Iris pigment epithelial cell (primary cell): ENCODE measurements at places on chromosomes 2 and 18.

GRCh38 chr18:2551425-2551824, 19.9 kb downstream of the METTL4 start:
- DNase-seq = no peak

DNA sequence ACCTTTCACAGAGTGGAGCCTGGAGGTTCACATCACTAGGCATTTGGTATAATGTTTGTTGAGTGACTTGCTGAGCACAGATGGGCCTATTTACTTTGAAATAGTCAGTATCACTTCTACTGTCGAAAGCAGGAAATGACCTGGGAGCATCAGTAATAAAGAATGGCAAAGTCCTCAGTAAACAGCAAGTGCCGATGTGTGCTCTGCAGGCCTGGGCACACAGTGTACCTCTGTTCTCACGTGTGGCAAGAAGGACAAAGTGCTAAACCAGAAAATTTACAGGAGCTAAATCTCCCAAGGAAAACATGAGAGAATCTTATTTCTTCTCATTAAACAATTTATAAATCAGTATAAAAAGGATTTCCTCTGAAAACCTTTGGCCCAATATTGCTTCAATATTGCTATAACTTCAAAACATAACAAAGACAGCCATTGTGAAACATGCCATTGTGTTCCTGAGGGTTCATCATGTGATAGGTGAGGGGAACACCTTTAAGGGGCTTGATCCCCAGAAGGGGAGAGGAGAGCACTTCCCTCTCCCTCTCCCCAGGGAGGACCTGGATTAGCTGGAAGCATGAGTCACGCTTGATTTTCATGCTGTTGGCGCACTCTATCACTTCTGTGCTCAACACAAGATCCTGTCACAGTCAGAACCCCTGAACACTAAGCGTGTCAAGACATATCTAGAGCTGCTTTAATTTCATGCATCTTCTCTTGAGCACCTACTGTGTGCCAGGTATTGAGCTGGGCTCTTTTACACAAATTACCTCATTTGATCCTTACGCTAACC, 131.5 kb upstream of the SMAD2 start:
- DNase-seq = no peak

GRCh38 chr2:240155745-240156390, 15.4 kb upstream of the OTOS start:
- no peak for DNase-seq

- no peak for DNase-seq
These were observed 101.6 kb upstream of the FAM136A start for GRCh38 chr2:70403267-70404053.

DNA sequence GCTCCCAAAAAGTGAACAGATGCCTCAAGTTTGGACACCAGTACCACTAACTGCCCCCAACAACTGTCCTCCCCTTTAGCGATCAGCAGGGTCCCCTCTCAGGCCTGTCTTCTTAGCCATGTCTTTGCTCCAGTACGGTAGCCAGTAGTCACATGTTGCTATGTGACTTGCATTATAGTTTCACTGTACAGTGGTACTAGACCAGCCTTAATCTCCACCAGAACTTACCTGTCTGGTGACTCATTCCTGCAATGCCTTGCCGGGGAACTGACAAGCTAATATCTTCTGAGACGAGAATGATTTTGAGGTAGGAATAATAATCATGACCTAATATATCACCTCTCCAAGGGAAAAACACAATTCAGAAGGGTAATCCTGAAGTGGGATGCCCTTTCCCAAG, 23.7 kb downstream of the ACMSD start:
- no peak for DNase-seq

GRCh38 chr2:130963849-130964793, 127.4 kb downstream of the ARHGEF4 start:
- DNase-seq = peak; percentile 10

- DNase-seq = no peak
These were observed 22.5 kb downstream of the TEX44 start for GRCh38 chr2:231615058-231615671.

- no peak for DNase-seq
These were observed 2.5 kb downstream of the KCNF1 start for GRCh38 chr2:10914272-10914693.

GRCh38 chr18:63367053-63367953, at the start of gene KDSR:
Gene KDSR (minus strand): TSS chr18:63367206. CDS start chr18:63367118, 88 bp downstream.
- peak; percentile 99 for DNase-seq

DNA sequence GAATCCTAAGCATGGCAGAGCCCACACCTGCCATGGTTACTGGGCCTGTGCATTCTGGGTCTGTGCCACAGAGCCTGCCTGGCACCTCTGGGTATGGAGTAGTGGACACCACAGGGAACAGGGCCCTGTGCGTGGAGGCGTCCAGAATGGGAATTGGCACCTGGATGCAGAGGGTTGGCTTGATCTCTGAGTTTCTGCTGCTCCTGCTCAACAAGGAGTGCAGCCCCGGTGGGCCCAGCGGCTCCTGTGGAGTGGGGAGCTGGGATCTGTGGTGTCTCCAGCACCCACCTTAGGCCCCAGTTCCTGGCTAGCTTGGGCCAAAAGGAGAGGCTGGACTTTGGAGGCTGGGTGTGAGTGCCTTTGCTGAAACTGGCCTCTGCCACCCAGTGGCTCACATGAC, 7.9 kb upstream of the ANKRD62 start:
- DNase-seq = no peak

DNA sequence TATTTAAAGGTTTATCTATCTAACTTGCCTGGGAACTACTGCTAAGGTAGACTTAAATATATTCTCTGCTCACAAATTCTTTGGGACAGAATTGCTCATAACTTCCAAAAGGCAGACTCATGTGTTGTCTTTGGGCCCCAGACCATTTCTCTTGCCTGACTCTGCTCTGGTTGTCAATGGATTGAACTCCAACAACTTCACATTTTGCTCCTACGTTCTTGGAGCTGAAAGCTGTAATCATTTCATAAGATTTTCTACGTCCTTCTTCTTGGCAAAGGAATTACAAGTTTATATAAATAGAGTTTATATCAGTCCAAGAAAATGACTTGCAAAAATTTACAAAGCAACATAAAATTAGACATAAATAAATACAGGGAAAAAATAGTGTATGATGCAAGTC, 32.9 kb upstream of the PPM1B start:
- peak; percentile 61 for DNase-seq

DNA sequence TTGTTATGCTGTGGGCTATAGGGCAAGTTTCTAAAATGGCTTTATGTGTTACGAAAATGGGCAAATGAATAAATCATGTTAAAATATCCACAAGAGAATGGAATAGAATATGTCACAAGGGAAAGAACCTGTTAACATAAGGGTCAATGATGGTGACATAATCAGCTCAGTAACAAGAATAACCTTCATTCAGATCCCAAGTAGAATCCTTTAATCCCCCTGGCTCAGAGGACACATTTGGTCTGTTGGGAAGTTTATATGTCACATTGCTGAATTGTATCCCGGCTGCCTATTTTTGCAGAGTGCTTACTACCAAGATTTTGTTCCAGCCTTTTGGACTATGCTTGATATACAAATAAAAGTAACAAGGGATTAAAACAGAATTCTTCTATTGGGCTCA, 13.1 kb upstream of the LGALSL start:
- DNase-seq = no peak

DNA sequence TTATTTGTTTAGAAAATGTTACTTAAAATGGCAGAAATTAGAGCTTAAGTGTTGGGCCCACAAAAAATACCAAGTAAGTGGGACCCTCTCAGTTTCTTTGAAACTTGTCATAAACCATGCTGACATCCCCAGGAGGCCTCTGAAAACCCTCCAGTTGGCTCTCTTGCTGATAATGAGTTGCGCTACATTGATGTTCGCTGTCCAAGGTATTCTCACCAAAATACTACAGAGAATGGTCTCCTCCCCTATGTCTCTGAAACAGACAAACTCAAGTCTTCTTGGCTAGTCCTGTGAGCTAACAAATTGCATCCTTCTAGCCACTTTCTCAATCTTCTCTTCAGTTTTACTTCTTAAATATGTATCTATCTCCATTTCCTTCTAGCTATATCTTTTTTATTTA, 669.4 kb downstream of the IRS1 start:
- DNase-seq = peak; percentile 38

DNA sequence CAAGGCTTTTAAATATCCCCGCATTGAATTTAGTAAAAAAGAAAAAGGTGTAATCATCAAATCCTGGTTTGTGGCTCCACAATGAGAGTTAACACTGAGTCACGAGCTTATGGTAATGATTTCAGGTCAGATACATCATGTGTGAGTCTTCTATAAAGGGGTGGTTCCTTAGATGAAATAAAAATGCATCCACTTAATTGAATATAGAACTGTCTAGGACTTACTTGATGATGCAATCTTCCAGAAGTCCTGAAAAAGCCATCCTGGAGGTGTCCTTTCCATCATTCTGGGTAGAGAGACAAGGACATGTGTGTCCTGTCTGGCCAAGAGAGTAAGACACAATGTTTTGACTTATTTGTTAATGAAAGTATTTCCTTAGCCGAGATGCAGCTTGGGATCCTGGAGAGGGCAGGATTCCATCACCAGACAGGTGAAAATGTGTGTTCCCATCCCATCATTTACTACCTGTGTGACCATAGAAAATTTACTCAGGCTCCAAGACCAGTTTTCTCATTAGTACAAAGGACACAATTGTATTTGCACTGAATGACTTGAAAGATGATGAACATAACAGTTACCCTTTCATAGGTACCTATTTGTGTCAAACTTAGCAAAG, 1539.8 kb upstream of the PIK3C3 start:
- no peak for DNase-seq

DNA sequence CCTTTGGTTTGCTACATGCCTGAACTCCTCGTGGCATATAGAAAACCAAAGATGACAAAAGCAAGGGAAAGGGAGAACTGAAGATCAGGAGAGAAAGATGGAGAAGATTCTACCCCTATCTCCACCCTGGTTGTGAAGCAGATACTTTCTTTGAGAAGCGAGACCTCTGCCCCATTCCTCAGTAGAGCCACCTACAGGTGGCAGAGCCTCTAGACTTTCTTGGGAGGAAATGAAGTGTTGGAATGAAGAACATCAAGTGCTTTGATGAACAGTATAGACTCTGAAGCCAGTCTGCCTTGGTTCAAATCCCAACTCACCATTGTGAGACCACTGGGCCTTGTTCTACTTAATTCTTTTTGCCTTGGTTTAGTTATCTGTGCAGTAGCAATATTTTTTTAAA, 348.8 kb upstream of the ETAA1 start:
- DNase-seq = no peak

DNA sequence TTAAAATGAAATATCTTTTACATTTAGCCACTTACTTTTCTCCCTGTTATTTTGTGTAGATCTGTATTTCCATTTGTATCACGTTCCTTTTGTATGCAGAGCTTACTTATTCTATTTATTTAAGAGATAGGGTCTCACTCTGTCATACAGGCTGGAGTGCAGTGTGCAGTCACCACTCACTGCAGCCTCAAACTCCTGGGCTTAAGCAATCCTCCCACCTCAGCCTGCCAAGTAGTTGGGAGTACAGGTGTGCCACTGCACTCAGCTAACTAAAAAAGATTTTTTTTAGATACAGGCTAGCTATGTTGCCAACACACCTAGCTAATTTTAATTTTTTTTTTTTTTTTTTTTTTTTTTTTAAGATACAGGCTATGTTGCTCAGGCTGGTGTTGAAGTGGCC, 10.9 kb downstream of the PTPN18 start:
- DNase-seq = no peak

- DNase-seq = peak; percentile 75
These were observed 1.7 kb downstream of the TMSB10 start for GRCh38 chr2:84906900-84907714.

GRCh38 chr18:44393406-44393805, 287.3 kb upstream of the SETBP1 start:
- DNase-seq = no peak

DNA sequence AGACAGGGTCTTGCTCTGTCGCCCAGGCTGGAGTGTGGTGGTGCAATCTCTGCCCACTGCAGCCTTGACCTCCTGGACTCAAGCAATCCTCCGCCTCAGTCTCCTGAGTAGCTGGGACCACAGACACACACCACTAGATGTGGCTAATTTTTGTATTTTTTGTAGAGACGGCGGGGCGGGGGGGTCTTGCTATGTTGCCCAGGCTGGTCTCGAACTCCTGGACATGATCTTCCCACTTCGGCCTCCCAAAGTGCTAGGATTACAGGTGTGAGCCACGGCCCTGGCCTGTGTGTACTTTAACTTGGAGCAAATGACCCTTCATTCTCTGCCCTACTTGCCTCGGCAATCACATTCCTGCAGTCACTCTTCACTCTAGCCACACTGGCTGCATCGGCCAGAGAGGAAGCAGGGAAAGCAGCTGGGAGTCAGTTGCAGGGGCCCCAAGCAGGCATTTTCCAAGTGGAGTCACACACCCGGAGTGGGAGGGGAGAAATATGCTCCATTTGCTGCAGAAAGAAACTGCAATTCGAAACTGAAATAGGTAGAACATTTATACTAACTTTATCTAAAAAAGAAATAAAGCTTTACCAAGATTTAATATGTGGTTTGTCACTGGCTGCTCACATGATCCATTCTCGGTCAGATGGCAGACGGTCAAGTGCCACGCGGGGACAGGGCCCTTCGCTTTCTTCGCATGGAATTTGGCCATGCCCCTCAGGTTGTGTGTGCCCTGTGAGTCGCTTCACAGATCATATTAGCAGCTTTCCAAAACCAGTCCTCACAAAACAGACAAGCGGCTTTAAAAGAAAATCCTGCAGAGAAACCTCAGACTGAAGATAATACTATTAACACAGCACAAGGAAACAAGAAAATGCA, 37.1 kb downstream of the FAM161A start:
- peak; percentile 2 for DNase-seq

- no peak for DNase-seq
These were observed 692.9 kb upstream of the HS6ST1 start for GRCh38 chr2:129011466-129012061.

DNA sequence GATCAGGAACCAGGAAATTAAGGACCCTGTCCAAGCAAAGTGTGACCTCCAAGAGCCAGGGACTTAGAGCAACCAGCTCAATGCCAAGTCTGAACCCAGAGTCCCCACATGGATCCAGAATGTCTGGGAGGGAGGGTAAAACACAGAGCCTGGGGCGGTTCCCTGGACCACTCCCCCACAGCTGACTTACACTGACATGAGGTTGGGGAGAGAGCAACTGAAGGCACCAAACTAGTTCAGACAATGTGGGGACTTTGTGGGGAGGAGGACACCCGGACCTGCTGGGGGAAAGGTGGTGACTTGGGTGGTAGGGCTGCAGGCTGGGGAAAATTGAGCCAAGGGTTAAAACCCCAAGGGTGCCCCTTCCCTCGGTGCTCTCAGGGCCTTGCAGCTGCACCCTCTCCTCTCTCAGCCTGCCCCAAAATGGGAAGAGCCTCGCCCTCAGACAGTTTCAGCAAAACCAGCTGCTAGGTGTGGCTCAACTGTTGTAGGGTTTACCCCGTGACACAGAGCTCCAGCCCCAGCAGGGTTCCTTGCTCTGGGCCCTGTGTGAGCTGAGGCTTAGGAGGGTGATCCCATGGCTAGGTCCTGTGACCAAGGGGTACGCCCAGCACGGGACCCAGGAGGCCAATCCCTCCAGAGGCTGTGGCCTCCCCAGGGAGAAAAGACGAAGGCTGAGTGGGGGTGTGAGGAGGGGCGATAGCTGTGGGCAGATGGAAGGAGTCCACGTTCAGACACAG, 28.6 kb downstream of the MARCO start:
- no peak for DNase-seq

- no peak for DNase-seq
These were observed 69.0 kb downstream of the TPO start for GRCh38 chr2:1482253-1482675.
